ENCODE measurements at places on chromosomes 2 and 18.

GRCh38 chr2:75361486-75361885 is 162.2 kb upstream of the TACR1 start:
- DNase-seq: no peak

- DNase-seq: no peak
Observed at GRCh38 chr2:71880846-71881610, 266.6 kb downstream of the CYP26B1 start.

GRCh38 chr2:88537640-88538039 is 85.1 kb upstream of the FOXI3 start:
- no peak for DNase-seq

DNA sequence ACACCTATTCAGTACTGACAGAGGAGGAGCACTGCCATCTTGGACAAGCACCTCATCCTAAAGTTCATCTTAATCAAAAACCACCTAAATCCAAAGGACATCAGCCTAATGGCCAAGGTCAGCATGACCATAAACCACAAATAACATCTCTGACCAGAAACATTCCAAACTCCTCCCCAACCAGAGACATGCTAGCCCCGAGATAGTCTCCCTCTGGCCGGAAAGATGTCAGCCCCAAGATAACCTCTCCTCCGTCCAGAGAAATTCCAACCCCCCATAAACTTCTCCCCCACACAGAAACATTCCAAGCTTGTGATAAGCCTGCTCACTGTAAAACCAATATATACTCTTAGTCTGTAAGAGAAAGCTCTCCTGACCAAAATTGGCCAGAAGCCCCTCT is 260.6 kb downstream of the CLIP4 start:
- DNase-seq: no peak

- no peak for DNase-seq
Observed at GRCh38 chr18:55401638-55402191, 186.3 kb downstream of the TCF4 start.

DNA sequence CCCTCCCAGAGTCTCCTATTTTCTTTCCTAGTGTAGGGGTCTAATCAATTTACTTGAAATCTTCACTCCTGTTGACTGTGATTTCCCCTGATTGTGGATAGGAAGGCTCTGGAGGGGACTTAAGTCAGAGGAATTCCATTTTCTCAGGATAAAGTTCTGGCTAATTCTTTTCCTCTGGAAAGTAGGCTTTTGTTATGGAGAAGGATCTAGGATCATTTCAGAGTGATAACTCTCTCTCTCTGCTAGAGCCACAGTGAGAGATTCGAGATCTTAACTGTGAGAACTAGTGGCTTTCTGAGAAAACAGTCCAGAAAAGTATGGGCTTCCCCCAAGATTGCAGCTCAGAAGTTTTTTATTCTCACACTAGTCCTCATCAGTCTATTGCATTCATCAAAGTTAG is 163.9 kb upstream of the TFPI start:
- no peak for DNase-seq

GRCh38 chr2:20484034-20484617 is 37.3 kb downstream of the RHOB start:
- no peak for DNase-seq

DNA sequence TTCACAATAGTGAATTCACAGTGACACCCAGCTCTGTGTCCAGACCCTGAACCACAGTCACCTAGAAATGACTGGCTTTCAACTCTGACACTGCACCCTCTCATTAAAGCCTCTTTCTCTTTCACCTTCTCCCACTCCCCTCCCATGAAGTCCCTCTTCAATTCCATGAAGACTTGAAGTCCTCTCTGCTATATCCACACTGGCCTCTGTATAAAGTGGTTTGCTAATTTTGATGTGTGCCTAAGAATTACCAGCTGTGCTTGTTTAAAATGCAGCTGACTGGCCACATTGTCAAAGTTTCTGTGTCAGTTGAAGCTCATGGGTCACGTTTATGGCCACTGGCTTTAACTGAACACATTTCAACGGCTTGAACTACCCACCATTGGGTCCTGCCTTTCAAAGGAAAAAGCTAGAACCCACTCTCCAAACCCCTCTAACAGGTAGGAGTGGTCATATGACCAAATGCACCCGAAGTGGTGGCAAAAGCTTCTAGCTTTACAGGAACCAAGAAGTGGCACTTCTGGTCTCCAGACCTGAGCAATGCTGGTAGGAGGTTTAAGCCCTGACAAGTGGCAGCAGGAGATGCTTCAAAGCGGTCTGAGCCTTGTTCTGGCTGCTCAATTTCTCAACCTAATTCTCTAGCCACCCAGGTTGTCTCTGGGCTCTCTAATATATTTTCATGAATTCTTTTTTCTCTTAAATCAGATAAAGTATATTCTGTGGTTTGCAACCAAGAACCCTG is 34.2 kb downstream of the B4GALT6 start:
- DNase-seq: no peak

DNA sequence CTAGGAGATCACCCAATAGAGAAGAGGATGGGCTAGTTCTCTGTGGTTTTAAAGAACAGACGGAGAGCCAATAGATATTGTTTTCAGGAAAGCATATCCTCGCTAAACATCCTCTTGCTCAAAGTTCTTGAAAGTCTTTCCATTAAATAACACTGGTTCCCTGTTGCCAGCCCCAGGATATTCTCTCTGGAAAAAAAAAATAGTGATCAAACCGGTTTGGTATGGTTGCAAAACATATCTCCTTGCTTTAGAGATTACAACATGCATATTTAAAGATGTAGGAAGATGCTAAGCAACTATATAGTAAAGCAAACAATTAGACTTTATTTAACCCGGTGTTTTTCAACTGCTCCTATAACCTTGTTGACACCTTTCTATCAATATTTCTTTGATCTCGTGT is 211.4 kb downstream of the CMPK2 start:
- DNase-seq: no peak

- no peak for DNase-seq
Observed at GRCh38 chr18:78900938-78901909, 78.4 kb upstream of the SALL3 start.

DNA sequence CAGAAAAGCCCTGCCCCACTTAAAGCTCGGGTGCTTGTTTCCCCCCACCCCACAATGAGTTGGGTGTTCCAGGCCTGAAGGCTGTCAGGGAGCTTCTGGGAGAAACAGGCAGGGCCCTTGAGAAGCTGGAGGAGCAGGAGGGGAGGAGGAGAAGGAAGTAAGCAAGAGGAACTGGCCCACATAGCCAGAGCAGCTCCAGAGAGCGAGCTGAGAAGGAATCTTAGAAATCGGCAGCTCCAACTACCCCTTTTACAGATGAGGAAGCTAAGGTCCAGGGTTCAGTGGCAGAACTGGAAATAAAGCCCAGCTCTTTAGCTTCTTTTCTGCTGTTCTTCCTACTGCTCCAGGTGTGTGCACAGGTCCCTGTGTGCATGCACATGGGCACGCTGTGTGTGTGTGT is 12.7 kb upstream of the KCNK3 start:
- no peak for DNase-seq

DNA sequence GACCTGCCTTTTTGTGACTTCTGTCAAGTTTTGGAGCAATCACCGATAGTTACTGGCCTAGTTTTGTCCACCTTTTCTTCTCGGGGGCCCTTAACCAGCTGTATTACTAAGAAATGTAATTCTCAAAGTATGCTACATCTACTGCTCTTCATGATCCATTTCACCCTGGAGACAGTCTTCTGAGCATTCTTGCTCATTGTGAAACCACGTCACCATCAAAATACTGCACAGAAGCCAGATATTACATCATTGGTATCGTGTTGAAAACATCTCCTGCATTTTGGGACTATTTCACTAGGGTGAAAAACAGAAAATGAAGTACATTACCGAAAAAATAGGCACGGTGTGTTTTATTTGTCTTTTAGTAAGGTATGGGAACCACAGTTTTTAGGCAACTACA is 11.7 kb downstream of the LYPD6B start:
- no peak for DNase-seq

GRCh38 chr2:217912098-217913024 is 90.4 kb downstream of the TNS1 start:
- no peak for DNase-seq

DNA sequence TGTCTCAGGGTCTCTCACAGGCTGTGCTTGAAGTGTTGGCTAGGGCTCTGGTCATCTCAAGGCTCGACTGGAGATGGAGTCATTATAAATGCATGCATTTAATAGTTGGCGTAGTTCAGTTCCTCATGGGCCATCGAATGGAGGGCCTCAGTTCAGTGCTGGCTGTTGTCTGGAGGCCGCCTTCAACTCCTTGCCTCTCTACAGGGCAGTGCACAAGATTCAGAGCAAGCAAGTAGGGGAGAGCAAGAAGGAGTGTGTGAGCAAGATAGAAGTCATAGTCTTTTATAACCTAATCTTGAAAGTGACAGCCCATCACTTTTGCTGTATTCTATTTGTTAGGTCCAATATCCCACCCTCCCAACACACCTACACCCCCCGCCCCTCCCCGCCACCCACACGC is 137.5 kb downstream of the BABAM2 start:
- DNase-seq: no peak

GRCh38 chr18:53441761-53442414 is 782.6 kb downstream of the MBD2 start:
- DNase-seq: peak; percentile 18

- peak; percentile 89 for DNase-seq
Observed at GRCh38 chr2:106745468-106745867, 140.5 kb downstream of the ST6GAL2 start.

DNA sequence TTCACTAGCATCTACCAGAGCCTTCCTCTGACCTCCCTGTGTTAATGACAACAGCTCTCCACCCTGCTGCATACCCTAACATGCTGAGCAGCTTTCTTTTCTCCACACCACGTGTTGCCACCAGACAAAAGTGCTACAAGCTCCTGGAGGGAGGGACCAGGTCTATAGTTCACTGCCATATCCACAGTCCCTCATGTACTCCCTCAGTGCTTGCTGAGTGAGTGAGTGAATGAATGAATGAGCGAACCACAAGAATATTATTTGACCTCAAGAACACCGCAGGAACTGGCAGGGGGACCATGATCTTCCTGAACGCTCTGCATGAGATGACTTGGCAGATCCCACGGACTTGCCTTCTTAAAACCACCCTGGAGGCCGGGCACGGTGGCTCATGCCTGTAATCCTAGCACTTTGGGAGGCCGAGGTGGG is 47.4 kb upstream of the CAB39 start:
- DNase-seq: no peak

DNA sequence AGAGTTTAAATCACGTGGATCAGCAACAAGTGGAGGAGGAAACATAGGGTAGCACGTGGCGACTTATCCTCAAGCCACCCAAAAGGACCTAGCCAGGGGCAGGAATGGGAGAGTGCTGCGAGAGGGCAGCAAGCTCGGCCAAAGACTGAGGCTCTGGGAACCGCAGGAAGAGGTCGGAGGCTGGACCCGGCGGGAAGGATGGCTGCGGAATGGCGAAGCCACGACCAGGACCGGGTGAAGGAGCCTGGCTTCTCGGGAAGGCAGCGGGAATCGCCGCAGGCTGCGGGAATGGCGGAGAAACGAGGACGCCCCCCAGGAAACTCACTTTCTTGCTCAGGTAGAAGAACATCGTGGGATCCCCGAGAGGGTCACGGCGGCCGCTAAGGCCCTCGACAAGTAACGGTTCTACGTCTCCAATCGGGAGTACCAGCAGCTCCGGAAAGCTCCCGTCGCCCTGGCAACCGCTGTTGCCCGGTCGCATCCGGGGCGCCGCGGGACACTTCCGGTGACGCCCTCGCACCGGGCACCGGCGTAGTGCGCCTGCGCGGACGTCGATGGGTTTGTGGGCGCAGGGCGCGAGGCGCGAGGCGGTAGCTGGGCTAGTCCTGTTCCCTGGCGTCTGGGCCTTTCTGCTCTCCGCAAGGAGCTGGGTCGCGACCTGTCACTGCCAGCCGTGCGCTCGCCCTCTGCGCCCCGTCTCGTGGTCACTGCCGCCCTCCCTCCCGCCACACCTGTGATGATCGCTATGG is at the start of gene WDR35:
WDR35 (minus strand) TSS at position 439 of the 749 bp plus-strand sequence; CDS start at position 349, 90 bp downstream.
- DNase-seq: peak; percentile 96

DNA sequence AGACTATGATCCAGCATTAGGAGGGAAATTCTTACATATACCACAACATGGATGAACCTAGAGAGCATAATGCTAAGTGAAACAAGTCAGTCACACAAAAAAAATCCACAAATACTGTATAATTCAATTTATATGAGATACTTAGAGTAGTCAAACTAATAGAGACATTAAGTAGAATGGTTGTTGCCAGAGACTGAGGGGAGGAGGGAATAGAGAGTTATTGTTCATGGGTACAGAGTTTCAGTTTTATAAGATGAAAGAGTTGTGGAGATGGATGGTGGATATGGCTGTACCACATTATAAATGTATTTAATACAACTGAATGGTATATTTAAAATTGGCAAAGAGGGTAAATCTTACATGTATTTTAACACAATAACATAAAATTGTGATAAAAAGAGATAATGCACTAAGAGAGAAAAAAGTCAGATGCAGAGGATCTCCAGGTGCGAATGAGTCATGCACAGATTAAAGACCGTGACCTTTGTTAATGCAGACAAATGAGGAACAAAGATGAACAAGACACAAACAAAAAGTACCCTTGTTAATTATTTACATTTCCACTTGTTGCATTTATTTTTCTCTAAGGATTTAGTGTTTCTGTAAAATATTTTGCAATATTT is 541.7 kb upstream of the MEX3C start:
- DNase-seq: no peak

GRCh38 chr2:3703757-3704355 is 481 bp downstream of the DCDC2C start:
- no peak for DNase-seq

DNA sequence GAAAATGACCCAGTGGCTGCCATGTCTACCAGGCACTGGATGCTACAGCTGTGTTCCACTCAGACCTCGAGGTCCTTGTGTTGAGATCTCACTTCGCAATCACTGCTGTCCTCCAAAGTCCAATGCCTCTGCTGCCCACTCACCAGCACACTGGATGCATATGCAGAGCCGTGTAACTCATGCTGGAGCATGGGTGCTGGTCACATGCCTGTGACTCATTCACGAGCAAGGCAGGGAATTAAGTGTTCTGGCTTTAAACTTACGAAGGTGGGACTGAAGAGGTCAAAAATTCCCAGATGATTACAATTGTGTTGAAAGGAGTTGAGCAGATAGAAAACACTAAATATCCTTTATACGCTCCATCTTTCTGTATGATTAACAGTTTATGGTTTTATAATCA is 417.5 kb downstream of the NUP35 start:
- no peak for DNase-seq

DNA sequence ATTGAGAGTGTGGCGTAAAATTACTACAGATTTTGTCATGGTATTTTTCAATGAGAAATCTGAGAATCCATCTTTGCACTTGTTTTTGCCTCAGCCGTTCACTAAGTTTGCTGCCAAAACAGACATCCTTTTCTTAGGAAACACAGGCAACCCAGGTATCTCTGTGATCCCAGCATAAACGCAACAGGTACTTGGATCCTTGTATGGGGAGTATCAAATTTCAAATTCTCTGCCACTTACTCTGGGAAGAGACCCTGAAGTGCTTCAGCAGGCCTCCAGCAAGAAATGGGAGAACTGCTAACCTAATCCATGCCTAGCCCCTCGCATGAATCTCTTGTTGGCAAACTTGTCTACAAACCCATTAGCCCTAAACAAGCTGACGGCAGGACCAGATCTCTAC is 83.1 kb downstream of the BCL11A start:
- peak; percentile 22 for DNase-seq

Data from NCI-H345 (cell line).